Kidney tubule cell (primary cell): ENCODE measurements at places on chromosomes 7 and 10.
A peak's percentile ranks its signal among the peaks of the same experiment; 100 is the strongest.

DNA sequence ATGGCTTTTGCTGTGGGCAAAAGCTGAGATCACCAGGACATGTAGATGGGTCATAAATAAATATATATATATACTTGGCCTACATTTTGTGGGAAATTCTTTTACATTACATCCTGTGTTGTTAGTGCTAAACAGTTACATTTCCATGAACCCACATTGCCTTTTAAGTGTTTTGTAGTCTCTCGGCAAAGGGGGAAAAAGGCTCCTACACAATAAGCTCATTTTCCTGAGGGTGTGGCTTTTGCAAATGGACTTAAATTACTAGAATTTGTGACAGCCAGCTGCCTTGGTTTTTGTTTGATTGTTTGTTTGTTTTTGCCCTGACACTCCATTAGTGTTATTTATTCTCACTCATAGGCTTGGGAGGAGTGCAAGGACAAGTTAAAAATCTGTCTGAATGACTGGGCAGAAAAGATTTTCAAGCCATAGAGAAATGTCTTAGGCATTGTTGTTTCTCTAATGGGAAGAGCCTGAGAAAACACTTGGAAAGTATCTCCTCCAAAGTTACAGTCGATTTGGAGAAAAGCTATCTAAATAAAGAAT is 128.8 kb downstream of the DGKB start:
- no peak for DNase-seq

DNA sequence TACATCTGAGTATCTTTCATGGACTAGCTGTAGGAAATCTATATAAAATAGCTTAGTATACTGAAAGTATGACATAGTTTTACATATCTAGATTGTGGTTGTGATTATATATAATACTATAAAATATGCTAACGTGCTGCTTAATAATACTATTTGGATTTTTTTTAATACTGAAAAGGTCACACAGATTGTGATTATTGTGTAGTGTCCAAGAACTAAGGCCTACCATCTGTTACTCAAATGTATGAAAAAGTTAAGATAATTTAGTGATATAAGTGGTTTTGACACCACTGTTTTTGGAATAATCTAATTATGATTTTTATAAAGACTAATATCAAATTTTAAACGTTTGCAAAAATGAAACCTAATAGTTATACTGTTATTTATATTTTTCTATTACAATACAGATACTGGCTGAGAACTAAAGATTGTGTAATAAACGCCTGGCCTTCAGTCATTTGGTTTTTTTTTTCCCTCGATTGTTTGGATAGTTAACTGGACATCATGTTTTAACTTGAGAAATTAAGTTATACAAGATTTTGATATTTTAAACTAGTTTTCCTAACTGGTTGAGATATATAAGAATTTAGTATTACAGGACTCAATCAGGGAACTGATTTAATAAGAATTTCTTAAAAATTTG is 12.6 kb downstream of the PTEN start:
- DNase-seq = no peak

- peak; percentile 41 for DNase-seq
These were observed 154.2 kb downstream of the ARHGAP12 start for GRCh38 chr10:31774299-31774900.

GRCh38 chr7:68958571-68958970 is 639.7 kb upstream of the AUTS2 start:
- no peak for DNase-seq

- no peak for DNase-seq
These were observed 92.2 kb upstream of the OIT3 start for GRCh38 chr10:72801263-72801868.

DNA sequence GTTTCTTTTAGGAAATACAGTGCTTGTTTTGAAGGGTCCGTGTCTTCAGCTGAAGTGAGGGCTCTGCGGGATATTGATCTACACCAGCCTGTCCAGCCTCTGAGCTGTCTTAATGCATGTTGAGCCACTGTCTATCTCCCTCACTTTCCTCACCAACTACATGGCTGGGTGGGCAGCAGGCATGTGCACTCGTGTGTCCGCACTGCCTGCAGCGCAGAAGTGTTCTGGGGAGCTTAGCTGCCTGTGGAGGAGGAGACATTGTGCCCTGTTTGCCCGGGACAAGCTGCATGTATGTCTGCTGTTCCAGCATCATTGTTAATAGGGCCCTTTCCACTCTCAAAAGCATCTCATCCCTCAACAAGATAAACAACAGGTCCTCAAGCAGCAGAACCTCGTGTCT is 133.1 kb upstream of the EEPD1 start:
- peak; percentile 47 for DNase-seq

DNA sequence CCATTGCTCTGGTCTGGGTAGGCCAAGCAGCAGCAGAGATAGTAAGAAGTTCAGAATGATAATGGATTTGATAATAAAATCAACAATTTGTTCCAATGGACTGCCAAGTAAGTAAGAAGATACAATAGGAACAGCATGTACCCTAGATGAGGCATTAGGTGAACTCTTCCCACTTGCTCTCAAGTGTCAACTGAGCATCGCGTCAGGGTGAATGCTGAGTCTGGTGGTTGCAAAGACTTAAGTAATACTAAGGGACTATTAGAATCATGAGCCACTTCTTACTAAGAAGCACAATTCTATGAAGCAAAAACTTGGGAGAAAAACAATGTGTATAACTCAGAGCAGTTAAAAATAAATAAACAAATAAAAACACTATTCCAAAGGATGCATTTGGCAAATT is 54.5 kb downstream of the LRRN3 start:
- no peak for DNase-seq

DNA sequence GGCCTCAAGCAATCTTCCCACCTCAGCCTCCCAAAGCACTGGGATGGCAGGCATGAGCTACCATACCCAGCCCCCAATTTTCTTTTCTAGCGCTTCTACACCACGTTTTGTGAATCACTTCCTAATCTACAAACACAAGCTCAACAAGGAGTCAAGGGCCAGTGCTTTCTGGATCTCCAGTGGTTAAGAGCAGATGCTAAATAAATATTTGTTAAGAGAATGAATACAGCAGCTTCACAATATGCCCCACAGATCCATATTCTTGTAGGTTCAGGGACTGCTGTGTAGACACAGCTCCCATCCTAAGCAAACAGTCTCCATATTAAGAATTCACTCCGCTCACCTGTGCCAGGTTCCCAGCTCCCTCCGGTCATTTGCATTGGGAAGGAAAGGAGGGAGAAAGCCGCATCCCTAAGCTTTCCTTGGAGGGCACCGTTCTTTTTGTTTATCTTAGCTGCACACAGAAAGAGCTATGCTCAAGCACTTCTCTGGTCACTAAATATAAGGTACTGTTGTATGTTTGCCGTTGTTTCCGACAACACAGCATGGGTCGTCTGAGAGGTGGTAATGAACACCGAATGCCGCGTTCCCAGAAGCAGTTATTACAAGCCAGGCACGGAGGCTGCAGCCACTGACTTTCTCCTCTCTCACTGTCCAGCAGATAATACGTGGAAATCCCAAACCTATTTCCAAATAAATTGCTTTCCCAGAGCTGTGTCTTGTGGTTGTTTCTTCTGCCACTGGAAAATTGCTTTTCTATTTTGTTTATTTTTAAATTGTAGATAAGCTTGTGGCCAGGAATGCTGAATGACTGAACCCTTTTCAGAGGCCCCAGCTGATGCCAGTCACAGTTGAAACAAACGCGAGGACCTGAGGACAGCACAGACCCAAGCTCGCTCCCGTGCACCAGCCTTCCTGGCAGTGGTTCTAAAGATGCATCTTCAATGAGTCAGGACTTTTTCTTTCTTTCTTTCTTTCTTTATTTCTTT is 217.1 kb downstream of the PRPF18 start:
- DNase-seq = peak; percentile 31

DNA sequence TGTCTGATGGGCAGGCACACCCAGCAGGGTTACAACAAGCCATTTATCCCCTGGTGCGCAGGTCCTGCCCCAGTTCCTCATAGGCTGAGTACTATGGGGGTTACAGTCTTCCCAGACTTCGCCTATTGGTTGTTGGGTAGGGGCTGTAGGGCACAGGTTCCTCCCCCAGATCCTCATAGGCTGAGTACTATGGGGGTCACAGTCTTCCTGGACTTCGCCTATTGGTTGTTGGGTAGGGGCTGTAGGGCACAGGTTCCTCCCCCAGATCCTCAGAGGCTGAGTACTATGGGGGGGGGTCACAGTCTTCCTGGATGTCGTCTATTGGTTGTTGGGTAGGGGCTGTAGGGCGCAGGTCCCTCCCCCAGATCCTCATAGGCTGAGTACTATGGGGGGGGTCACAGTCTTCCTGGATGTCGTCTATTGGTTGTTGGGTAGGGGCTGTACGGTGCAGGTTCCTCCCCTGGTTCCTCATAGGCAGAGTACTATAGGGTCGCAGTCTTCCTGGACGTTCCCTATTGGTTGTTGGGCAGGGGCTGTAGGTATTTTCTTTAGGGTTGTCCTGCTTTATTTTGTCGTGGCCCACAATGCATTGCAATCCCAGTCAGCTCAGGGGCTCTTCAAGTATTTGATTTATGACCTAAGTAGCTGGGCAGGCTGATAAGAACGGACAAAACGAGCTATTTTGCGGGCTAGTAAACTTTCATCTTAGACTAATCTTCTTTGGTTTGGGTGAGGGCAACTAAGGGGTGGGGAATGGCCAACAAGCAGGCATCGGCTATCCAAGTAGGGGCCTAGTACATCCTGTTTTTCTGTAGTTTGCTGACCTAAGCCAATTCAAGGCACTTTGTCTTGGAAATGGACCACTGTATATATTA is 3.4 kb downstream of the LRRC27 start:
- DNase-seq = no peak

GRCh38 chr7:45582136-45582749 is 8.1 kb downstream of the ADCY1 start:
- DNase-seq = no peak

GRCh38 chr7:156628562-156628961 is 12.0 kb upstream of the RNF32 start:
- no peak for DNase-seq

DNA sequence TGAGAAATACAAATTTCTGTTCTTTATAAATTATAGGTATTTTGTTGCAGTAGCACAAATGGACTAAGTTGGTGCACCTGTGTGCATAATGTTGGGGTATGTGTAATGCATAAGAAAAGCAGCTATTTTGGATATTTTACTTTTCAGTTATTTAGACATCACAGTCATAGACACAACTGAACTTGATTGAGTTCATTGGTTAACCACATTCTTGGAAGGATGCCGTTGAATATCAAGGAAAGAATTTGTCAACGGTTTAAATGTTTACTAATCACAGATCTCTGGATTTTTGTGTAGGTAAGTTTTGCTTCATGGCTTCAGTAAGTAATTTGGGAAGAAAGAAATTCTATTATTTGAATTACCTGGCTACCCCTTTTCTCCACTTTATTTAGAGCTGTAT is 4.1 kb downstream of the OTUD1 start:
- peak; percentile 59 for DNase-seq

DNA sequence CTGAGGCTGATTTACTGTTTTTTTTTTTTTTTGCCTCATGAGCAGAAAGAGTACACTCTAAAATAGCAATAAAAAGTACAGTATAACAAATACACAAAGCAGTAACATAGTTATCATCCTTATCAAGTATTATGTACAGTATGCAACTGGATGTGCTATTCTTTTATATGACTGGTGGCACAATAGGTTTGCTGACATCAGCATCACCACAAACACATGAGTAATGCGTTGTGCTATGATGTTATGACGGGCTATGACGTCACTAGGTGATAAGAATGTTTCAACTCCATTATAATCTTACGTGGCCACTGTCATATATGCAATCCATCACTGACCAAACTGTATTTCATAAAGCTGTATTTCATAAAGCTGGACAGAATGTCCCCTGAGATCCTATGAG is 189.2 kb upstream of the GLI3 start:
- no peak for DNase-seq

GRCh38 chr7:134220236-134220635 is 93.1 kb downstream of the LRGUK start:
- DNase-seq = no peak

GRCh38 chr10:43749940-43750552 is 101.4 kb upstream of the ZNF32 start:
- DNase-seq = no peak

- no peak for DNase-seq
These were observed 23.6 kb upstream of the SEMA4G start for GRCh38 chr10:100945754-100946153.

DNA sequence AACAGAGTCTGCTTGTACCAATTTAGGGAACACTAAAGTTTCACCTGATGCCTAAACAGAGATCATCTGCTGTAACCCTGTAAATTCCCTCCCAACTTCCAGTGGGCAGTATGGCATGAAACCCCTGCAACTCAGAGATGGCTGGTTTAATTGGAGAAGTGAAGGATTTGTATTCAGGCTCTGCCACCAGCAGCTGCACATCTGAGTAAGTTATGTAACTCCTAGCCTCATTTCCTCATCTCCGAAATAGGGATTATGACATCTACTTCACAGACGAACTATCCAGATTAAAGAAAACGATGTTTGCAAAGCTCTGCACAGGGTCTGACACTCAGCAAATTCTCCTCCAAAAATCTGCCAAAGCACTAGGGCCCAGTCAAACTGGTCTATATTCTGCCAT is 493.0 kb downstream of the KCNMA1 start:
- DNase-seq = no peak

GRCh38 chr10:103042908-103043307 is 124.8 kb downstream of the CNNM2 start:
- DNase-seq = no peak

- no peak for DNase-seq
These were observed 4.0 kb downstream of the GPR15LG start for GRCh38 chr10:84177541-84178141.
